ENCODE measurements at places on chromosomes 1 and 21.

GRCh38 chr1:16072616-16073484 is 601 bp downstream of the FAM131C start:
- no peak for DNase-seq

GRCh38 chr1:9410737-9411297 is 118.1 kb downstream of the SPSB1 start:
- peak; percentile 7 for DNase-seq

DNA sequence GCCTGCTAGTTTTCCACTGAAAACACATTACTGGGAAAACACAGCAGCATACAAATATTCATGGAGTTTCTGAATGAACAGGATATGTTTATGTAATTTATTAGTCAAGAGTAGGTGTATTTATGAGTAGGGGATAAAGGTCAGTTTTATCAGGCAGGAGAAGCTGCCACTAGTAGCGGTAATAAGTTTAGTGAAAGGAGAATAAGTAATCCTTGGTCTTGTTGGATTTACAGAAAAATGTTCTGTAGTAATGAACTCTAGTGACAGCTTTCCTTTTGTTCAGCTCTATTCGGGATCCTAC is 1.2 kb downstream of the MAST2 start:
- DNase-seq = no peak

GRCh38 chr1:232900818-232901217 is 49.6 kb upstream of the NTPCR start:
- DNase-seq = no peak

DNA sequence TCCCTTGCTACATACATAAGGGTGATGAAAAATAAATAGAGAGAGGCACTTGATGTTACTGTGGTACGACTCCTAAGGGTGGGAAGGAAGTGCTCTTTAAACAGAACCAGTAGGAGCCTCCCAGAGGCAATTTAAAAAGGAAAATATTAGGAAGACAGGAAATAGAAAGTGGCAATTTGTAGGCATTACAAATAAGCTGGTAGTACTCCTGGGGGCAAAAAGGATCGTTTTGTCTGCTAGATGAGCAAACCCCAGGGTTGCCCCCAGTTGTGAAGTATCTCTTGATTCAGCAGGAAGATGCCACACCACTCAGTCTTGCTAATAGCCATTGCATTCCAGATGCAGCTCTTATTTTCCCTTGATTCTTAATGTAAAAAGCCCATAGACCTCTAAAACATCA is 303.0 kb downstream of the NTNG1 start:
- DNase-seq = no peak

DNA sequence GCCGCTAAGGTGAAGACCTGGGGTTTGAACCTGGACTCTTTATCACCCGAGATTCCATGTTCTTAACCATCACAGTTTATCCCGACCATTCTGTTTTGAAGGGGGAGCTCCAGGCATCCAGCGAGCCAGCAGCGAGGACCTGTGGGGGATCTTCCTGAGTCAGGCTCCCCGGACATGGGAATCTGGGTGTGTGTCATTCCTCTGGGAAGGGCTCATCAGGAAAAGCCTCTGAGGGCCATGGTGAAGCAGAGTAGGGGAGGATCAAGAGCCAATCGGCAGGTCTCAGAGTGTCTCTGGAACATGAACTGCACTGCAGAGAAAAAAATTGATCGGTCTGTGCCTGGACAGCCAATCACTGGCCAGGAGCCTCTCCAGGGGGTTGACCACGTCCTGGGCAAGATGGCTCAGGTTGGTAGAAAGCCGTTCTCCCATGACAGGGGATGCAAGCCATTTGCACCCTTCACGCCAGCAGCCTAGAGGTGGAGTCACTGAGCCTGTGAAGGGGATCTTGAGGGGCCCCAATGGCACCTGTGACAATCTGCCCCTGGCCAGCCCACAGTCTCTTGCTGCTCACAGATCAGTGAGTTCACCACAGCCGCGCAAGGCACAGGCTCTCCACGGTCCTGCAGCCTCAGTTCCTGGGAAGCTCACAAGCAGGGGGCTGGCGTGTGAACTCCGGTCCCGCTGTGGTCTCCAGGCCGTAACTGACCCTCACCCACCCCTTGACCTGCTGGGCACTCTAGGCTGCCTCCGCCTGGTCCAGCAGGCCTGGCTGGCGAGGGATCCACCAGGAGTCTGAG is 20.4 kb upstream of the ACTRT2 start:
- no peak for DNase-seq

GRCh38 chr1:57061369-57061768 is 95.6 kb upstream of the C8B start:
- no peak for DNase-seq

DNA sequence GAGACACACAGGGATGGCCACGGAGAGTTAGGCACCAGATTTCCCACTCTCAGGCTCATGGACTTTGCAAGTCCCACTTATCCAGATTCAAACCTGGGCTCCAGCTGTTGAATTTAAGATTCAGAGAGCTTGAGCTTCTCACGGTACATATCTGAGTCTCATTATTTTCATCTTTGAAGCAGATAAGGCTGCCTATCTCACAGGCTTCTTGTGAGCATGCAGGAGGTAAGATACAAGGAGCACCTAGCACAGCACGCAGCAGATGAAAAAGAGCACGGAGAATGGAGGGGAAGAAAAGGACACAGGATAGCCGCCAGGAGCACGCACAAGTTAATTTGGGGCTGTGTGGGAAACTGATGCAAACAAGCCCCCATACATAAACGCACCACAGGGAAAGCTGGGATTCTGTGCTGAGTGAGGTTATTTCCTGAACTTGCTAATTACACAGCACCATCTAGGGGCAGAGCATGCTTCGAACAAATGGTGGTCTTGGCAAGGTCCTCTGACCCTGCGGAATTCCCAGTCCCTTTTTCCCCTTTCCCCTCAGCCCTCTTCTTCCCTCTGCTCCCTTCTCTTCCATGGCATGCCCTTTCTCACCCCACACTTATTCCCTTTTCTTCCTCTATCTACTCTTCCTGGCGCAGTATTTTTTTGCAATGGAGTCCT is 134.7 kb upstream of the VANGL1 start:
- DNase-seq = no peak
